T-helper 17 cell (primary cell): ENCODE measurements at places on chromosomes 16 and 17.
A peak's percentile ranks its signal among the peaks of the same experiment; 100 is the strongest.

DNA sequence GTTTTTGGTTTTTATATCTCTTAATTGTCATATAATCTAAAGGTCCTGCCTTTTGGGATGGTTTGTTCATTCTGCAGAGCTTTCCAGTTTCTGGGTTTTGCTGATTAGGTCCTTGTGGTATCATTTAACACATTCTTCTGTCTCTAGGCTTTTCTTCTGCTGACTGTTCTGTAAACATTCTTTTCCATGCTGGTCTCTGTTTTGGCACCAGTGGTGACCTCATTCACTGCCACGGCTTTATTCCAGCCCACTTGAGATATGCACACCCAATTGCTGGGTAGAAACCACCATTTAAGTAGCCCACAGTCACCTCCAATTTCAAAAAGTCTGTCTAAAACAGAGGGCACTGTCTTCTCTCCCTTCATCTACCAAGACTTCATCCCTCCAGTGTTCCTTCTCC is 31.1 kb upstream of the COX10 start:
- H3K4me1 ChIP-seq: peaks cover 20% of the 10 kb centered on the region
- no peak overlapping the region for H3K4me3 ChIP-seq
- DNase-seq: no peak

- H3K36me3 ChIP-seq: peaks cover 5% of the 10 kb centered on the region
- no peak overlapping the region for H3K4me3 ChIP-seq
Observed at GRCh38 chr16:56743840-56744239, 13.9 kb downstream of the NUP93 start.

DNA sequence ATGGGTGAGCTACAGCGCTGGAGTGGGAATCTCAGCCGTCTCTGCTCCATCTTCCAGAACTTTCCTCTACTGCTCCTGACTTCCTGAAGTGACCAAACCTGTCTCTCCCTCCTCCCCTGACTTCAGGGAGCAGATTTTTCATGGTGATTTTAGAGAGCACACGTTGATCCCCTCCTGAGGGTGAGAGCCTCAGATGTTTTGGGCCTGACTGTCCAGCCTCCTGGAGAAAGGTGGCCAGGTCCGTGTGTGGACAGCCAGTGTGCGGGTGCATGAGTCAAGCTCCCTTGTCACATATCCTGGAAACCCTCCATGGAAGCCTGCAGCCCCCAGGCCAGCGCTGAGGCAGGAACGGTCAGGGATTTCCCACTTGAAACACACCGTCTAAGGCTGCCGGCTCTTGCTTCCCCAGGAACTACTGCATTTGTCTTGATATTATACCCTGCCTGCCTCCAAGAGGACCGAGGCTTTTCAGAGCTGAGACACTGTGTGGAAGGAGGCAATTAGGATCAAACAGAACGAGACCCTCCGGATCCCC is 143.1 kb downstream of the CMIP start:
- no peak for DNase-seq
- peaks cover 28% of the 10 kb centered on the region for H3K4me1 ChIP-seq
- H3K36me3 ChIP-seq: peaks cover under 1% of the 10 kb centered on the region
- H3K4me3 ChIP-seq: no peak overlapping the region

- H3K27ac ChIP-seq: peak overlapping the region; percentile 75
- no peak overlapping the region for H3K4me3 ChIP-seq
- H3K27me3 ChIP-seq: no peaks in the 10 kb centered on the region
- DNase-seq: no peak
- H3K36me3 ChIP-seq: peaks cover 4% of the 10 kb centered on the region
- peaks cover 5% of the 10 kb centered on the region for H3K4me1 ChIP-seq
Observed at GRCh38 chr17:27596566-27597187, 34.3 kb upstream of the LGALS9 start.

GRCh38 chr17:70370816-70371215 is 201.5 kb downstream of the KCNJ2 start:
- H3K36me3 ChIP-seq: no peaks in the 10 kb centered on the region
- H3K27me3 ChIP-seq: peaks cover 14% of the 10 kb centered on the region
- no peak for DNase-seq

- peaks cover 50% of the 10 kb centered on the region for H3K27me3 ChIP-seq
- H3K27ac ChIP-seq: no peak overlapping the region
- H3K4me1 ChIP-seq: peaks cover 5% of the 10 kb centered on the region
- H3K4me3 ChIP-seq: no peak overlapping the region
Observed at GRCh38 chr16:86062271-86062965, 163.5 kb downstream of the IRF8 start.

DNA sequence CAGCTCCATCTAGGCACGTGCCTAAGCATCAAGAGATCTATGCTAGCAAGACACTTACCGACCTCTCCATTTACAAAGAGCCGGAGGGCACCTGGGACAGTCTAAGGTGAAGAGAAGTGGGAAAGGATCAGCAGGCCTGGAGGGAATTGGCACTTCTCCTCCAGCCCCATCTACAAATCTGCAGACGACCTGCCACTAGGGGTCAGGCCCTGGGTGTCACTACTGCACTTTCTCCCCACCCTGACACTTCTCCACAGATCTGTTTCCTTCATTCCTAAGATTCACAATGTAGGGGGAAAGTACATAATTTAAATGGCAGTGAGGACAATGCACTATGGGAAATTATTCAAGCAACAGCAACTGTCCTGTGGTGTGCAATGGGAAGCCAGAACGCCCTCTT is 8.1 kb downstream of the MKS1 start:
- no peak overlapping the region for H3K27ac ChIP-seq
- H3K4me1 ChIP-seq: peaks cover 13% of the 10 kb centered on the region
- H3K27me3 ChIP-seq: no peaks in the 10 kb centered on the region
- peaks cover 18% of the 10 kb centered on the region for H3K36me3 ChIP-seq
- no peak for DNase-seq

- H3K27me3 ChIP-seq: no peaks in the 10 kb centered on the region
- no peak overlapping the region for H3K4me3 ChIP-seq
- no peak overlapping the region for H3K27ac ChIP-seq
- DNase-seq: no peak
- H3K4me1 ChIP-seq: peaks cover 12% of the 10 kb centered on the region
- no peaks in the 10 kb centered on the region for H3K36me3 ChIP-seq
Observed at GRCh38 chr16:1768767-1769401, 2.5 kb downstream of the NME3 start.

GRCh38 chr17:73430165-73430680 is 118.4 kb upstream of the CDC42EP4 start:
- H3K36me3 ChIP-seq: no peaks in the 10 kb centered on the region
- no peak overlapping the region for H3K27ac ChIP-seq
- no peak for DNase-seq
- no peak overlapping the region for H3K4me3 ChIP-seq
- peaks cover 3% of the 10 kb centered on the region for H3K4me1 ChIP-seq

- H3K4me1 ChIP-seq: no peaks in the 10 kb centered on the region
- H3K27ac ChIP-seq: no peak overlapping the region
- no peak for DNase-seq
- no peaks in the 10 kb centered on the region for H3K36me3 ChIP-seq
- peaks cover 42% of the 10 kb centered on the region for H3K27me3 ChIP-seq
Observed at GRCh38 chr16:16867973-16868372, 489.0 kb downstream of the NPIPA7 start.

DNA sequence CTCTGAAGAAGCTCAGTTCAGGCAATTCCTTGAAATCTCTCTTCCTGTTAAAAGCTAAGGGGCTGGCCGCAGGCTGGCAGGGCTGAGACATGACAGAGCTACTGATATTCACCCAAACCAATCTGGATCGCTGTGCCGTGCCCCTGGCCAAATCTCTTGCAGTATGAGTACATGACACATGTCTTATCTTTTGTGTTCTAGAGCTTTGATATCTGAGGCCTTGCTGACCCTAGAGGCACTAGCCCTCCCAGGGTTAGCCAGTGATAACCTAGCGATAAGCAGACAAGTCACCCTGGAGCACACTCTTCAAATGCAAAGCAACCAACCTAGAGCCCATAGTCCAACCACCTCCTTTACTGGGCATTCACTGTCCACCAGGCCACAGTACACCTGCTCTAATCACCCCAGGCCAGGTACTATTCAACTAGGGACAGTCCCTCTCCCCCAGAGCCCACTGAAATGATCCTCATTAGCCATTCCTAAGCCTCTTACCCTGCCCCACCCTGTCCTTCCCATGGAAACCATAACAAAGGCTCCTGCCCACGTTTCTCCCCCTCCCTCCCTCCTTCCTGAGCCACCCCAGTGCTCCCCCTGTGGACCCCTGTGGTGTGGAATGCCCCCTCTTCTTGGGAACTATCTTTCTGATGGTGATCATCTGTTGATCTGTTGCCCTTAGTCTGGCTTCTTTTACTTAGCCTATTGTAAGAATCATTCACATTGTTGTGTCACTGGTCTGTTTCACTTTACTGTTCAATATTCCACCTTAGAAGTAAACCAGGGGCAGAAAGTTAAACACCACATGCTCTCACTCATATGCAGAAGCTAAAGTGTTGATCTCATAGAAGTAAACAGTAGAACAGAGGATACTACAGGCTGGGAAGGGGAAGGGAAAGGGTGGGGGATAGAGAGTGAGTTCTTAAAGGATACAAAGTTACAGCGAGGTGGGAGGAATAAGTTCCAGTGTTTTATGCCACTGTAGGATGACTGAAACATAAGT is 52.5 kb downstream of the TEKT5 start:
- no peaks in the 10 kb centered on the region for H3K36me3 ChIP-seq
- no peaks in the 10 kb centered on the region for H3K4me1 ChIP-seq
- peaks cover 17% of the 10 kb centered on the region for H3K27me3 ChIP-seq
- no peak overlapping the region for H3K27ac ChIP-seq

DNA sequence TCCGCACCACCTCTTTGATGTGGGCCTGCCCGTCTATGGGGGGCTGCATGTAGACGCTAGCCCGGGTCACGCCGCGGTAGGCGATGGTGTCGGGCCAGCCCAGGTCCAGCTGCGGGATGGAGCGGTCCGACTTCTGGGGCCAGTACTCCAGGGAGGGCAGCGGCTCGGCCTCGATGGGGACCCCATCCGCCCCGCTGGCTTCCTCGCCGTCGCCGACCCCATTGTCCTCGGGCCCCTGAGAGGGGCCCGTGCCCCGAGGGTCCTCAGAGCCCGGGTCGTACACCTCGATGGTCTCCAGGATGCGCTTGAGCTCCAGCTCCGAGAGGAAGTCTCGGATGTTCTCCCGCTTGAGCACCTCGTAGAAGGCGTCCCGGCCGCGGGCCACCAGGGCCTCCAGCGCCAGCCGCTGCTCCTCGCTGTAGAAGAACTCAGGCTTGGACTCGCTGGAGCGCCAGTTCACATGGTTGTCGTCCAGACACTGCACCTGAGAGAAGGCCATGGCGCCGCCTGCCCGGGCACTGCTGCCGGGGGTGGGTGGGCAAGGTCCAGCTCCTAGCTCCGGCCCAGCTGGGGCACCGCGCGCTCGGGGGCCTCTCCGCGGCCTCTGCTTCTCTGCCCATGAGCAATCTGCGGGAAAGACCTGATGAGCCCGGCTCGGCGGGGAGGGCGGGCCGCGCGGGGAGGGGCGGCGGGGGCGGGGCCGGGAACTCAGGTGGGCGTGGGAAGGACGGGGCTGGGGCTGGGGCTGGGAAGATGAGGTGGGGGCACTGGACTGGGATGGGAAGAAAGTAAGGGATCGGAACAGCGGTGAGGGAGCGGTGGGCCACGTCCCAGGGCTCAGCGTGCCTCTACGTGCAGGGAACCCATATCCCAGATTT is 782 bp downstream of the FAM83G start:
- peak overlapping the region; percentile 93 for H3K4me3 ChIP-seq
- H3K27me3 ChIP-seq: no peaks in the 10 kb centered on the region
- H3K36me3 ChIP-seq: peaks cover 3% of the 10 kb centered on the region
- H3K4me1 ChIP-seq: peaks cover 18% of the 10 kb centered on the region

DNA sequence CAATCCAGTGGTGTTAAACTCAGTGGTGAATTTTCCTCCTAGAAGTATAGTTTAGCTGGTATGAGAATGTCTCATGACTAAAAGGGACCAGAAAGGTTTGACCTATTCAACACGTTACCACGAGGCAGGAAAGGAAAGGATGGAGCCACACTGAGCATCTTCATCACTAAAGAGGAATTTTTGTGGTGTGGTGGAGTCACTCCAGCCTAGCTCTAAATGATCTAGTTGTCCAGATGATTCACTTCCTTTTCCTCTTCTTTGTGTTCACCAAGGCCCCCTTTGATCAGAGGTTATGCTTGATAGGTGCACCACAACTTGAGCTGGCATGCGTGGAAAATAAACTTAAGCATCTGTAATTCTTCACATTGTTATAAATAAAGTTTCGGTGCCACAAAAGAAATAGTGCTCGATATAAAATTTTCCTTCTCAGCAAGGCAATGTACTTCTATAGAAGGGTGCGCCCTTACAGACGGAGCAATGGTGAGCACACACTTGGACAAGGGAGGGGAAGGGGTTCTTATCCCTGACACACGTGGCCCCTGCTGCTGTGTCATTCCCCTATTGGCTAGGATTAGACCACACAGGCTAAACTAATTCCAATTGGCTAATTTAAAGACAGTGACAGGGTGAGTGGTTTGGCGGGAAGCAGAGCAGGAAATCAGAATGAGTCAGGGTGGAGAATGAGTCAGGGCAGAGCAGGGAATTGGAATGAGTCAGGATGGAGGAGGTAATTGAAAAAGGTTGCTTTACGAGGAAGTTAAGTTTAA is 254.6 kb downstream of the HS3ST3A1 start:
- DNase-seq: no peak
- no peak overlapping the region for H3K4me3 ChIP-seq
- no peaks in the 10 kb centered on the region for H3K4me1 ChIP-seq
- no peaks in the 10 kb centered on the region for H3K36me3 ChIP-seq
- no peak overlapping the region for H3K27ac ChIP-seq

GRCh38 chr17:44557651-44558285 is 484 bp downstream of the FZD2 start:
- H3K27me3 ChIP-seq: peaks cover 75% of the 10 kb centered on the region
- H3K27ac ChIP-seq: peak overlapping the region; percentile 24
- peaks cover 10% of the 10 kb centered on the region for H3K36me3 ChIP-seq
- H3K4me1 ChIP-seq: peaks cover 15% of the 10 kb centered on the region
- H3K4me3 ChIP-seq: peak overlapping the region; percentile 93
- peak; percentile 9 for DNase-seq

DNA sequence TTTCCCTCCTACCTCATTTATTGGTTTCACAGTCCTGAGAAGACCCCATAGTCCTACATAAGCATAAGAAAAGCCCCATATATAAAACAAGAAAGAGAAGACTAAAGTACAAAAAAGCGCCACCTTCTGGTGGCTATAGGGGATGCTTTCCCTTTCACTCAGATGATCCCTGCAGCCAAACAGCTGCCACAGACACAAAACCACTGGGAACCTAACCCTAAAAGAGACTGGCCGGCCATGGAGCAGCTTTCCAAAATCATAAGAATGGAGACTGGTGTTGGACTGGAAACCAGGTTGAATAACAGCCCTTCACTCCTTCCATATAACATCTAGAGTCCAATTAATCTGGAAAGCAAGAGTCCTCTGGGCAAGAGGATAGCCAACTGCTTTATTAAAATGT is 11.4 kb downstream of the DYNC1LI2 start:
- DNase-seq: no peak
- H3K36me3 ChIP-seq: no peaks in the 10 kb centered on the region
- peak overlapping the region; percentile 83 for H3K27ac ChIP-seq
- H3K4me3 ChIP-seq: no peak overlapping the region
- peaks cover 19% of the 10 kb centered on the region for H3K4me1 ChIP-seq

GRCh38 chr16:49959552-49960277 is 65.3 kb upstream of the CNEP1R1 start:
- no peak overlapping the region for H3K4me3 ChIP-seq
- no peaks in the 10 kb centered on the region for H3K4me1 ChIP-seq
- peaks cover 21% of the 10 kb centered on the region for H3K27me3 ChIP-seq
- DNase-seq: no peak
- no peaks in the 10 kb centered on the region for H3K36me3 ChIP-seq

- H3K36me3 ChIP-seq: no peaks in the 10 kb centered on the region
- peaks cover 16% of the 10 kb centered on the region for H3K4me1 ChIP-seq
- H3K27ac ChIP-seq: no peak overlapping the region
- DNase-seq: no peak
- no peaks in the 10 kb centered on the region for H3K27me3 ChIP-seq
Observed at GRCh38 chr17:47712330-47713023, 18.5 kb downstream of the TBKBP1 start.

- no peaks in the 10 kb centered on the region for H3K27me3 ChIP-seq
- no peak for DNase-seq
- no peak overlapping the region for H3K4me3 ChIP-seq
- H3K4me1 ChIP-seq: peaks cover 20% of the 10 kb centered on the region
- peaks cover 12% of the 10 kb centered on the region for H3K36me3 ChIP-seq
Observed at GRCh38 chr17:64216000-64216337, 47.1 kb downstream of the TEX2 start.
